Stimulated activated CD4-positive, alpha-beta T cell treated with anti-CD3 and anti-CD28 coated beads, Interleukin-15, amount 100 ng/mL, for 24 hours (primary cell): ENCODE measurements at places on chromosomes 3 and 15.

GRCh38 chr3:29705906-29706844 is 425.3 kb downstream of the RBMS3 start:
- DNase-seq, result no peak

DNA sequence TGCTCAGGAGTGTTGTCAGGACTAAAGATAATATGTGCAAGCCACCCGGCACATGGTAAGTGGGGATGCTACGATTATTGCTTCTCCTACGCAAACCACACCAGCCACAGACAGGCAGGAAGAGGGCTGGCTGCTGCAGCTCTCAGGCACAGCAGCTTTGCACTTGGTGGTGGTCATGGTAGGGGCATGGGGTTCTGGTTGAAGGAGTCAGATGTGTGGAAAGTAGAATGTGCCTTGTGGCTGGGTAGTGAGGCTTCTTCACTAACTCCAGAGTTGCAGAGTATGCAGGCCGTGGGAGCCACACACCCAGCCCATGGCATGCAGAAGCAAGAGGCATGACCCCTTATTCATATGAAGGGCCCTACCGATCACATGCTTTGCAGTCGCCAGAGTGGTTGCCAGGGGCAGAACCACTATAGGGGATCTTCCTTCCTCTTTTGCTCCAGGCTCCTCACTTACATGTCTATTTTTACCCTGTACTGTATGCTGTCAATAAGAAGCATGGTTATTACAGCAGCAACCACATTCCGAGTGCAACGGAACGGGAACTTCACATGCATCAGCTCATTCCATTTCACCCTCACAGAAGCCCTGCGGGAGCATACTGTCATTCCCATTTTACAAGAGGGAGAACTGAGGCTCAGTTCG is 59.2 kb upstream of the HERC1 start:
- peak; percentile 85 for DNase-seq

DNA sequence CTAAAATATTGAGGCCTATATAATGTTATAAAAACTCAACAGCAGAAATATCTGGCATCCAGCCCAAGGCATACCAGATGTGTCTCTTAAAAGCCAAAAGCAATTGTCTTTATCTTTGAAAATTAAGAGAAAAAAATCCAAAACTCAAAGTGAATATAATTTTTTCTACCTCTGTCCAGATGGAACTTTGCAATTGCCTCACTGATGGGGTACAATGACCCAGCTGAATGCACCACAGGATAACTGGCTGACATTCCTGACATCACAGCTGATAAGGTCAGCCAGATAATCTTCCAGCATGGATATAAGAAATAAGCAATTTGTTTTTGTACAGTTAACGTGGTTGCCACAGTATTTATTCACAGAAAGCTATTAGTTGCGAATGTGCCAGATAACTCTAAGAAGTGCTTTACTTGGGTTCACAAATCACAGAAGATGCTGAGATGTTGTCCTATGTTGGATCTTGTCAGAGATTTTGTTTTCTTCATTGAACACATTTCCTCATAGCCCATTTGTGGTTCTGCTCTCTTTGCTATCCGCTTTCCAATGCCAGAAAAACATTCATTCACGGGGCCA is 566.9 kb upstream of the CCDC54 start:
- DNase-seq, result no peak

GRCh38 chr15:75178171-75178937 is 23.3 kb upstream of the C15orf39 start:
- DNase-seq, result peak; percentile 15

GRCh38 chr3:133264920-133265319 is 134.9 kb upstream of the BFSP2 start:
- no peak for DNase-seq

DNA sequence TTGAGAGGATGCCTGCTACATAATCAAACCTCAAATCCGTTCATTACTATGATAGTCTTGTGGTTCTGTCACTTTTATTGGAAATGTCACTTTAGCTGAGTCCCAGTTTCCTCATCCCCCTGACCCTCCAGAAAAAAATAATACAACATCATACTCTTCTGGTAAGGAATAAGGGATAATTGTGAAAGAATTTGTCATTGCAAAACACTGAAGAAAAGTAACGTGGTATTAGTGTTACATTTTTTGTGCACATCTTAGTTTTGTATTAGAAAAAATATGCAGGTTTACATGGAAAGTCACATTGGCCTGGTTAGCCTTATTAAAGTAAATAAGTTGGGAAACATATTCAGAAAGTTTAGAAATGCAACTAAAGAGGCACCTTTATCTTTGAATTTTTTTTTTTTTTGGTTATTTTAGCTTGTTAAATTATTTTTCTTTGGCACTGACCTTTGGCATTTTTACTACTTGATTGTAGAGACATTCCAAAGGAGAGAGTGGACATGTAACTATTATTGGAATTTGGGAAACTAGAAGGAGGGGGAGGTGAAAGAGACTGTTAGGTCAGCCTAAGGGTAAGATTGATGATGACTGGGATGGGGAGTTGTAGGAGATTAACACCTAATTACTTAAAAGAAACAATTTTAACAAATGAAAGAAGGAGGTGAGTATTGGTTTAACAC is 462.2 kb upstream of the RARB start:
- DNase-seq, result no peak

GRCh38 chr15:69920221-69920620 is 177.5 kb downstream of the TLE3 start:
- no peak for DNase-seq

GRCh38 chr3:131928593-131928992 is 106.2 kb downstream of the CPNE4 start:
- DNase-seq, result no peak

DNA sequence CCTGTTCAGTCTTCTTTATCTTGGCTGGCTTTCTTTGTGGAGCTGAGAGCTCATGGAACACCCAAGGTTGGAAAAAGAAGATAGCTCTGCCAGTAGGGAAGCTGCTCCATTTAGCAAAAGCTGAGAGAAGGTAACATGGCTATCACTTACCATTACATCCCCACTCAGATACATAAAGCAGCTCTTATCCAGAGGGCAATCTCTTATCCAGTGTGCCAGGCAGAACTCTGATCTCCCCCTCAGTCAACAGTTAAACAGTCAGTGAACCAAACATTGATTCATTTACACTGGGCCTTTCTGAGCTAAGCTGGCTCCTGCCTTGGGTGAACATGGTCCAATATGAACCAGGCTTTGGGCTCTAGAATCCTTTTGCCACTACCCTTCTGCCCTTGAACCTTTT is 624.2 kb downstream of the NTRK3 start:
- DNase-seq, result no peak

DNA sequence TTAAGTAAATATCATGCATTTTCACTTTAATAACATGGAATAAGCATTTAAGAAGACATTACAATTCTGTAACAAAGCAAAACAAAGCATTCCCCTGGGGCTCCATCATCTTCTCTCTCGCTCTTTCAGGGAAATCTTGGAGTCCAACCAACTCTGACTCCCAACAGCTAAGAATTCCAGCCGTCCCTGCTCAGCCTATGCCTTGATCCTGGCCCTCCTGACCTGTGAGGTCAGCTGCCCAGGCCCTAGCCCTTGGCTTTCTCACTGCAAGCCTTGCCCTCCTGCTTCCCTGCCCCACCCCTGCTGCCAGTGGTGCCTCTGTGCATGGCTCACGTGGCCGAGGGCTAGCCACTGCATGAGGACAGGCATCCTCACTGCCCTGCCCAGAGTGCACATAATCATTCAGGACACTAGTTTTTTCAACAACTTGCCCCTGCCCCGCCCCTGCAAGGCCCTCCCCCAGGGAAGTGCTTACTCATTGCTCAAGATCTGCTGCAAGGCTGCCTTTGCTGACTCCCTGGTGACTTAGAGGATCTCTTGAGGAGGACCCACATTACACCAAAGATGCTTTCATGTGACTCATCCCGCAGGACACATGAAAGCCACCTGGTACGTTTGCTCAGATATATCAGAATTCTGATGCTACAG is 37.6 kb downstream of the MTMR10 start:
- peak; percentile 24 for DNase-seq

DNA sequence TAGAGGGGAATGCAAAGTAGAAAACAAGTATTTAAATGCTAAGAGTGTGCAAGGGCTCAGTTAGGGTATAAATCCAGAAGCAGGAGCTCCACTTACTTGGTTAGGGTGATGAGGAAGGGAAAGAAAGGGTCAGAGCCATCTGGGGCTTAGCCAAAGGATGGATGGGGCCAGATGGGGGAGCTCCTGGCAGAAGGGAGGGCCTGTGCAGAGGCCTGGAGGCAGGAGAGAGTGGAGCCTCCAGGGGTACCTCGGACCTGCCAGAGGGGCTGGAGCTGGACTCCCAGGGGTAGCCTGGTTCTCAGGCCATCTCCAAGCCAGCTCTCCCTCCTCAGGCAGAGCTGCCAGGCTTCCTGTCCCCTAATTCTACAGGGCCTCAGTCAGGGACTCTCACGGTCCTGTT is 506.3 kb downstream of the SHQ1 start:
- no peak for DNase-seq

GRCh38 chr3:12049675-12050074 is 45.5 kb downstream of the SYN2 start:
- no peak for DNase-seq

DNA sequence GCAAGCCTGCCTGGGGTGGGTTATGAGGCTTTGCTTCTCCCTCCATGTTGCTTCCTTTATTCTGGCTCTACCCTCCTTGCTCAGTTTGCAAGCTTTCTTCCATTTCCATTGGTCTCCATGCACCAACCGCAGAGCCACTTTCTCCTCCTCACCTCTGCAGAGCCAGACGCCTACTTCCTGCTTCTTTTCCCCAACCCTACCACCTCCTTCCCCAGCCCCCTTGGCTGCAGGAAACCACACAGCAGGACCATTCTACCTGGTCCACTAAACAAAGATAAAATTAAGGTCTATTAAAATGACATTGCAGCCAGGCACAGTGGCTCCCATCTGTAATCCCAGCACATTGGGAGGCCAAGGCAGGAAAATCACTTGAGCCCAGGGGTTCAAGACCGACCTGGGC is 10.0 kb upstream of the CAV3 start:
- no peak for DNase-seq

DNA sequence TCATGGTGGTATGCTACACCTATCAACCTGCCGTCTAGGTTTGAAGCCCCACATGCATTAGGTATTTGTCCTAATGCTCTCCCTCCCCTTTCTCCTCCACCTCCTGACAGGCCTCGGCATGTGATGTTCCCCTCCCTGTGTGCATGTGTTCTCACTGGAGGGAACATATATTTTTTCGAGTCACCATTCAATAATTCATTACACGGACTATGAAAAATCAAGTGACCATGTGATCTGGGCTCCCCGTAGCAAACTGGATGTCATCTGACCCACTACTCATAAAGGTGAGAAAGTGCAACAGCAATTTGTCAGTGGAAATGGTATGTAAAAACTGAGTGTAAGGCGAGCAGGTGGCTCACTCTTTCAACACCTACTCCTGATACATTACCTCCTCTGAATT is 224.3 kb upstream of the RASGRP1 start:
- no peak for DNase-seq

GRCh38 chr3:175392653-175393052 is 533.5 kb downstream of the NAALADL2 start:
- no peak for DNase-seq

- no peak for DNase-seq
Observed at GRCh38 chr3:197507081-197507480, 48.7 kb downstream of the BDH1 start.

DNA sequence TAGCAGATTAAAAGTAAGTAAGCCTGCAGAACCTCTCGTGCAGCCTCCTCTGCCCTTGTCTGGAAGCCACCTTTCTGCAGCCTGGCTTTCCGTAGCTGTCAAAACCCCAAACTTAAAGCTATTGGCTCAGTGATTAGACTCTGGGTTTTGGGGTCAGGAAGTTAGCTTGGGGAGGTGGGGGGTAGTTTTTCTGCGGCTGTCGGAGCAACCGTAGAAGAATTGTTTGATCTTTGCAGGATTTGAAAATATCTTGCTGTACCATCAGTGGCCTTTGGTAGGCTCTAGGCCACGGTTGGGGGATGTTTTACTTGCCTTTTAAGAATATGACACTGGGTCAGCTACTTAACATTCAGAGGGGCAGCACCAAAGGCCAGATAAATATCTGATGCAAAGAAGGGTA is 88.4 kb upstream of the RASGRP1 start:
- peak; percentile 54 for DNase-seq

GRCh38 chr3:46024131-46024530 is 3.2 kb downstream of the XCR1 start:
- DNase-seq, result no peak

DNA sequence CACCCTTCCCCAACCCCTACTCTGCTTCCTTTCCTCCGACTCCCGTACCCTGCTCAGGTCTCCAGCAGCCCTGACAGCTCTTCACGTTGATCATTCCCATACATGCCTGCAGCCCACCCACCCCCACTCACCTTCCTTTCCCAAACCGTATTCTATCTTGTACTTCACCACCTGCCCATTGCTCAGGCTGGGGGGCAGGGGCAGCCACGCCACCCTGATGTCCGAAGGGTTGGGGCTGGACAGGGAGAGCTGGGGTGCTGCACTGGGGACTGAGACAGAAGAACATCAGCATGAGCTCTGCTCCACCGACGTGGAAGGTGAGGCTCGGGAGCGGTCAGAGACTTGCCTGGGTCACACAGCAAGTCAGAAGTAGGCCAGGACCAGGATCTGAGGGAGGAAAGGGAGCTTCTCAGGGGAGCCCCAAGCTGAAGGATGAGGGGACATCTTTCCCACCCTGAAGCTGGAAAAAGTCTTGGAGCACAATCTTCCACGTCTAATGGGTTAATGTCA is 16.5 kb upstream of the IGDCC3 start:
- DNase-seq, result no peak

DNA sequence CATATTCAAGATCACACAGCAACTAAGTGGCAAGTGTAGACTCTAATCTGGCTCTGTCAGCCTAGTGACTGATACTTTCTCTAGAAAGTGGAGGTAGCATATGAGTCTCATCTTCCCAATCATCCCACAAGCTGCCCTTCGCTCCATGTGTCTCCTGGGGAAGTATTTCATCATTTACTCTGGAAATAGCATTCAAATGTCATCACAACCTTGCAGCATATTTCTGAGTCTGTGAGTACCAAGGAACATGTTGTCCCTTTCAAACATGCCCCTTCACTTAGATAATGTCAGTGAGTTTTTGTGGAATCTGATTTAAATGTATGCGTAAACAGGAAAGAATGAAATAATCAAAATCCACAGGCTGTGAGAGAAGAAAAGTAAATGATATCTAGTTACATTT is 322.9 kb downstream of the SLC9A9 start:
- no peak for DNase-seq

DNA sequence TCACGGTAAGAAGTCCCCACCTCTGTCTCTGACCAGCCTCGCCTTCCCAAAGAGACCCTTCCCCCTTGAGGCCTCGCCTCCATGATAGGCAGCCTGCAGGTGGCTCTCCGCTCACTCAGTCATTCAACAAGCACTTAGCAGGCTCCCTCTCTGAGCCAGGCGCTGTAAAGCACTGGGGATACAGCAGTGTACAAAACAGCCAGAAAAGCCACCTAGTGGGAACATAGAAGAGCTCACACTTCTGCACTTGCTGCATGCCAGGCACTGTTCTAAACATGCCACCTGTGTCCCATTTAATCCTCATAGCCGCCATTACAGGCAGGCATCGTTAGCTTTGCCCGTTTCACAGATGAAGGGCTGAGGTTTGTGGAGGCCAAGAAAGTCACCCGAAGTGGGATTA is 56.0 kb downstream of the SEMA3G start:
- DNase-seq, result no peak
